ENCODE measurements at places on chromosomes 12 and 14.
A peak's percentile ranks its signal among the peaks of the same experiment; 100 is the strongest.

DNA sequence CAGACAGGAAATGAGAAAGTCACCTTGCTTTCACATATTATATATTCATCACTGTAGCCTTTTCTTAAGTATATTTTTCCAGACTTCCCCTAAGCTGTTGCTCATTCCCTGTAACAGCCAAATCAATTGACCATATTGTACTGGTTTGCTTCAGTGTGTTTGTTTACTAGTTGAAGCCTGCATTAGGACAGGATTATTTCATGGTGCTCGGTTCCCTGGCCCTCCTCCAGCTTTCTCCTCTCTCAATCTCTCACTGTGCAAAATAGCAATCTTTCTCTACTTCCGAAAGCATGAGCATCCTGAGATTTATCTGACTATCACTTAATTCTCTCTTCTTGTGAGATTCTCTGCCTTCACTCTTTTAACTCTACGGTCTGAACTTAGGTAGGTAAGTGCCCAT, 2.4 kb downstream of the SLC35F4 start:
- no peak overlapping the region for H3K4me3 ChIP-seq
- H3K27ac ChIP-seq, result no peak overlapping the region
- no peaks in the 10 kb centered on the region for H3K4me1 ChIP-seq

- 0 out of 2 replicates have a peak, but pooled peaks cover 2% of the 10 kb centered on the region for H3K36me3 ChIP-seq
- H3K27ac ChIP-seq, result no peak overlapping the region
- no peak overlapping the region for H3K4me3 ChIP-seq
- H3K4me1 ChIP-seq, result no peaks in the 10 kb centered on the region
- no peak for DNase-seq
- H3K27me3 ChIP-seq, result no peaks in the 10 kb centered on the region
Measured at GRCh38 chr12:131939007-131939406, 9.9 kb downstream of the PUS1 start.

- H3K4me3 ChIP-seq, result no peak overlapping the region
- H3K36me3 ChIP-seq, result no peaks in the 10 kb centered on the region
- no peak overlapping the region for H3K27ac ChIP-seq
- no peaks in the 10 kb centered on the region for H3K4me1 ChIP-seq
- DNase-seq, result no peak
Measured at GRCh38 chr12:20513189-20513588, 144.9 kb downstream of the PDE3A start.

DNA sequence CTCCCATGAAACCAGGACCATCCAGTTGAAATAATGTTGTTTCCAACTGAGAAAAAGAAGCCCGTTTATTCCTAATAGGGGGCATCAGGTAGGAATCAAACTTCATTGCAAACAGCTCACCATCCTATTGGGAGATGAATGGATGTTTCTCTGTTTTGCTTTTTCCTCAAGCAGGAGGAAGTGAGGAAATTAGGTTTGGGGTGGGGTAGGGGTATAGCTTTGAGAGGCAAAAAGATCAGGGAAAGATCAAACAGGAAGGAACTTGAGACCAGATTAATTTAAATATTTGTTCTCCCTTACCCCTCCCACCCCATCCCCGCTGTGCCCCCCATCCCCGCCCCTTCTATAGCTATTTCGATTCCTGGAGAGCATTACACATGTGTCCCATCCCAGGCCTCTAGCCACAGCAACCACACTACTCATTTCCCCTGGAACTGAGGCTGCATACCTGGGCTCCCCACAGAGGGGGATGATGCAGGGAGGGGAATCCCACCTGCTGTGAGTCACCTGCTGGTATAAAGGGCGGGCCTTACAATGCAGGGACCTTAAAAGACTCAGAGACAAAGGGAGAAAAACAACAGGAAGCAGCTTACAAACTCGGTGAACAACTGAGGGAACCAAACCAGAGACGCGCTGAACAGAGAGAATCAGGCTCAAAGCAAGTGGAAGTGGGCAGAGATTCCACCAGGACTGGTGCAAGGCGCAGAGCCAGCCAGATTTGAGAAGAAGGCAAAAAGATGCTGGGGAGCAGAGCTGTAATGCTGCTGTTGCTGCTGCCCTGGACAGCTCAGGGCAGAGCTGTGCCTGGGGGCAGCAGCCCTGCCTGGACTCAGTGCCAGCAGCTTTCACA, at the start of gene IL23A:
TSS of gene IL23A (plus strand) at position 577 of the 850 bp plus-strand sequence. CDS start at position 738, 161 bp downstream.
- no peak within 1 kb of the TSS for H3K4me3 ChIP-seq
- peaks cover 6% of the 10 kb centered on the region for H3K4me1 ChIP-seq
- peaks cover 3% of the 10 kb centered on the region for H3K36me3 ChIP-seq
- DNase-seq, result no peak

DNA sequence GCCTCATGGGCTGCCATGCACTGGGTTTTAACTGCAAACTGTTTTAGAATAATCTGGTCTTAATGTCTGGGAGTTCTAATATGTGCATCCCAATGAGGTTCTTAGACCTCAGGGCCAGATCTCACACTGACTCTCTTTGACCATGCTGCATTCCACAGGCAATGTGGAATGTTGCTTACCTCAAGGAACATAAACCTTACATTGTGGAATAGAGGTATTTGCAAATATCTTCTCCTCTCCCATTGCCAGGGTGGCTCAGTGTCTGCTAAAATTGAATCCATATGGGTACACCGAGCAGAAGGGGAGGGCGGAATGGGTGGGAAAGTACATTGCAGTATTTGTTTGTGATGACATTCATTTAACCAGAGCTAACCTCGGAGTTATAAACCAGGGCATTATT, 78.6 kb downstream of the CHST11 start:
- no peak for DNase-seq
- H3K4me1 ChIP-seq, result no peaks in the 10 kb centered on the region
- H3K27ac ChIP-seq, result no peak overlapping the region
- H3K27me3 ChIP-seq, result no peaks in the 10 kb centered on the region

- H3K27ac ChIP-seq, result no peak overlapping the region
- no peaks in the 10 kb centered on the region for H3K36me3 ChIP-seq
- H3K4me3 ChIP-seq, result no peak overlapping the region
- no peak for DNase-seq
- H3K4me1 ChIP-seq, result no peaks in the 10 kb centered on the region
Measured at GRCh38 chr14:55427439-55427838, 13.0 kb downstream of the TBPL2 start.

GRCh38 chr14:29348504-29348903, 579.1 kb downstream of the PRKD1 start:
- no peaks in the 10 kb centered on the region for H3K36me3 ChIP-seq
- no peak for DNase-seq
- H3K4me1 ChIP-seq, result no peaks in the 10 kb centered on the region

- no peaks in the 10 kb centered on the region for H3K36me3 ChIP-seq
- H3K27me3 ChIP-seq, result no peaks in the 10 kb centered on the region
- H3K27ac ChIP-seq, result no peak overlapping the region
- no peak overlapping the region for H3K4me3 ChIP-seq
Measured at GRCh38 chr12:57628280-57629191, 4.5 kb downstream of the B4GALNT1 start.

DNA sequence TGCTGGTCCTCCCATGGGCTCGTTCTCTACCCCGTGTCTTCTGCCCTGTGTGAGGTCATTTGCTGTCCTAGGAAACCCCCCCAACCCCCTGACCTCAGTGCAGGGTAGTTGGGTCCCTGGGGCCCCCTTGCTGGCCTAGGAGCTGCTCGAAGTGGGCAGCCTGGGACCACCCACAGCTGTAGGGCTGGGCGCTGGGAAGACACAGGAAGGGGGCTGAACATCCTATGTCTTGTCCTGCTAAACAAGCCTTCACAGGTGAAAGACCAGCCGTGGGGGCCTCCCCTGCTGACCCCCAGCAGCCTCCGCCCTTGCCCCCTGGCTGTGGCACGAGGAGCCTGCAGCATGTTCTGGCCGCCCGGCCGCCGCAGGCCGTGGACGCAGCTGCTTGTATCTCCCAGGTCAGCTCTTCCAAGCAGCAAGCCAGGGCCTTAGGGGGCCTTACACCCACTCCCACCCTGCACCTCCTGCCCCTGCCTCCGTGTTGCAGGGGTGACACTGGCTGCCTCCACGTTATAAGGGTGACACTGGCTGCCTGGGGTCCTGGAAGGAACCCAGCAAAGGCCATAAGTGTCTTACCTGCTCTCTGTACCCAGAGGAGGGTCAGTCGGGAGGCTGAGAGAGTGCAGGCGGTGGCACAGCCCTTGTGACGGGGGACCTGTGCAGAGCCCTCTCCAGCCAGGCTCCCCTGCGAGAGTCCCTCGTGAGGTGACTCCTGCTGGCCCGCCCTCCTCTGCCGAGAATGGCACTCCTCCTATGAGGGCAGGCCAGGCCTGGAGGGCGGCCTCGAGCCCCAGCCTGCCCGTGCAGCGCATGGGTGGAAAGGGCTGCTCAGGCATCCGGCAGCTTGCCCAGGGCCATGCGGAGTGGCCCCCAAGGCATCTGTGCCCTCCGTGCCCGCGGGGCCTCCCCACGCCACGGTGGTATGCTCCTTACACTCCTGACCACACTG, 11.5 kb upstream of the TEX22 start:
- H3K27me3 ChIP-seq, result no peaks in the 10 kb centered on the region
- H3K4me1 ChIP-seq, result no peaks in the 10 kb centered on the region
- DNase-seq, result no peak
- no peak overlapping the region for H3K4me3 ChIP-seq
- no peaks in the 10 kb centered on the region for H3K36me3 ChIP-seq

DNA sequence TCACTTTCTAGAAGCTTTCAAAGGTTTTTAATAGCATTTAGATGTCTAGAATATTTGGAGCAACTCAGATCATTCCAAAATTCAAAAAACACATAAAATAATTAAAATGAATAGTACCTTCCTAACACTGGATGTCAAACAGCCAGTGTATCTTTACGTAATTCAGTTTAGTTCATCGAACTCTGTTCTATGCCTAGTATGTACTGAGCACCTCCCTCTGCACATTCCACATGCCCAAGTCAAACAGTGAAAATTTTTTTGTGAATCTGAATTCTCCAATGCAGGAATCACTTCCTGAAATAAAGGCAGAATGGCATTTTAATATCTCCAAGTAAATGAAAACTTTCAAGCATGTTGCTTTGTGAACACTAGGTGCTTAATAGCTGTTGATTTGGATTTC, 192.3 kb downstream of the C12orf42 start:
- H3K4me3 ChIP-seq, result no peak overlapping the region
- no peak overlapping the region for H3K27ac ChIP-seq
- DNase-seq, result no peak
- no peaks in the 10 kb centered on the region for H3K27me3 ChIP-seq
- H3K36me3 ChIP-seq, result no peaks in the 10 kb centered on the region
- no peaks in the 10 kb centered on the region for H3K4me1 ChIP-seq

DNA sequence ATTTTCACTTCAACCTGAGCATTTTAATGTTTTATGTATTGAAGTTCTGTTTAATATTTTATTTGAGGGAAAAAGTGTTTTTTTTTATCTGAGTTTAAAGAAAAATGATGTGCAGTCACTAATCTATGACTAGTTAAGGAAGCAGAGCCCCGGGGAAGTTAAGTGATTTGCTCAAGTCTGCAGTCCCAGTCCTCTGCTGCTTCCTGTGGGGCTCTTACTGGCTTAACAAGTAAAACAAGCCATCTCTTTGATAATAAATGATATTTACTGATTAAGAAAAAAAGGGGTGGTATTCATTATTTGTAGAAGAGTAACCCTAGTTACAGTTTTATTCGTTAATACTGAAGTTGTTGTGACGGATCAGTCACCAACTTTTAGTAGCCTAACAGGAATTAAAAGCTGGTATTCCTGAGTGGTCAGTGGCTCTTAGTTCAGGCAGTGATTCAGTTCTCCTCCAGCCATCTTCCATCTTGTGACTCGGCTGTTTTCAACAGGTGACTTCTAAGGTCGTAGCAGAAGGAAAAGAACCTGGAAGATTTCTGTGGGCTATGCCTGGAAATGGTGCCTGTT, 21.7 kb downstream of the BICDL1 start:
- DNase-seq, result no peak
- H3K4me1 ChIP-seq, result peaks cover 20% of the 10 kb centered on the region
- H3K27me3 ChIP-seq, result no peaks in the 10 kb centered on the region

GRCh38 chr12:130920723-130921381, 32.9 kb upstream of the ADGRD1 start:
- H3K27ac ChIP-seq, result no peak overlapping the region
- H3K4me3 ChIP-seq, result no peak overlapping the region
- peaks cover 11% of the 10 kb centered on the region for H3K4me1 ChIP-seq
- H3K27me3 ChIP-seq, result peaks cover 44% of the 10 kb centered on the region

- no peak overlapping the region for H3K27ac ChIP-seq
- no peaks in the 10 kb centered on the region for H3K36me3 ChIP-seq
- H3K4me1 ChIP-seq, result peaks cover 4% of the 10 kb centered on the region
- no peak for DNase-seq
- H3K27me3 ChIP-seq, result no peaks in the 10 kb centered on the region
Measured at GRCh38 chr14:90697132-90697531, 119.1 kb downstream of the TTC7B start.

GRCh38 chr14:38721822-38722431, 381.1 kb downstream of the SEC23A start:
- H3K27me3 ChIP-seq, result no peaks in the 10 kb centered on the region
- no peaks in the 10 kb centered on the region for H3K4me1 ChIP-seq

GRCh38 chr14:22500525-22500924, 88.5 kb downstream of the DAD1 start:
- no peaks in the 10 kb centered on the region for H3K4me1 ChIP-seq
- H3K36me3 ChIP-seq, result no peaks in the 10 kb centered on the region
- no peak for DNase-seq
- no peak overlapping the region for H3K4me3 ChIP-seq

GRCh38 chr12:132305560-132305966, 23.8 kb downstream of the GALNT9 start:
- H3K27me3 ChIP-seq, result 0 out of 2 replicates have a peak, but pooled peaks cover 2% of the 10 kb centered on the region
- no peak overlapping the region for H3K27ac ChIP-seq
- no peaks in the 10 kb centered on the region for H3K4me1 ChIP-seq

DNA sequence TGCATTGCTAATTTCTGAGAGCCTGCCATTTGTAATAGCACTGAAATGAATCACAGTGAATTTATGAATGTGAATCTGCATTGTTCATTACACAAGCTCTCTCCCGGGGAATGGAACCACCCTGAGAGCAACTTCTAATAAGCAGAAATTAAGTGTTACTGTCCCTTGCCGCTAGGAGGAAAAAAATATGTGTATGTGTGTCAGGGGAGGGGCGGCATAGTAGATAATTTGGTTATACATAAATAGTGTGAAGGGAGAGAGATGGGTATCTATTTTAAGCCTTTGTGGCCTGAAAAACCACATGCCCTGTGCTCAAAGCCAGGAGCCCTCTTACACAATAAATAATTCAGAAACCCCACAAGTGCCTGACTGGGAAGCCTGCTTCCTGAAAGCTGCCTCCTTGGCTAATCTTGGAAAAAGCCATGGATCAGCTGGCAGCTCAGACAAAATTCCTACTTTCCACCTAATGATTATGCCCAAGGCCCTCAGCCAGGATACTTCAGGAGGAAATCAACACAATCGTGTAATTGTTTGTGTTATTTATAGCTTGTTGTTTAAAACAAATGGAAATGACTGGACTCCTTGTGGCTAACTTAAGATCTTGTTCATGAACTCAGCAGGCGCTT, 366.2 kb upstream of the KITLG start:
- no peak for DNase-seq
- no peak overlapping the region for H3K4me3 ChIP-seq
- H3K4me1 ChIP-seq, result no peaks in the 10 kb centered on the region
- no peaks in the 10 kb centered on the region for H3K36me3 ChIP-seq

DNA sequence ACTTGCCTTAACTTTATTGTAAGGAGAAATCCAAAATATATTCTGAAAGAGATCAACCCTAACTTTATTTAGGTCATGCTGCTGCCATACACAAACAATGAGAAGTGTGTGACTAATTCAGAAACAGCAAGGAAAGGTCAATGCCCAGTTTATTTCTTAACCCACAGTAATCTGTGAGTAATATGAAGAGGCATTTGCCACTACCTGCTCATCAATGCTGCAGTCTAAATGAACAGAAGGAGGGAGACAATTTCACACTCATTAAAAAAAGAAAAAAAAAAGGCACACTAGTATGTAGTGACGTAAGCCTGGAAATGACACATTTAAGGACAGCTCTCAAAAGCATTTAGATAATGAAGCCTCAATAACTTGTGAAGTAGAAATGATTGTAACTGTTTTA, 90.5 kb upstream of the FOXN3 start:
- no peak overlapping the region for H3K27ac ChIP-seq
- peak; percentile 47 for DNase-seq
- no peaks in the 10 kb centered on the region for H3K4me1 ChIP-seq
